ENCODE measurements at places on chromosomes 7 and 10.
A peak's percentile ranks its signal among the peaks of the same experiment; 100 is the strongest.

GRCh38 chr7:7803715-7804178, 85.3 kb upstream of the RPA3 start:
- DNase-seq = no peak

DNA sequence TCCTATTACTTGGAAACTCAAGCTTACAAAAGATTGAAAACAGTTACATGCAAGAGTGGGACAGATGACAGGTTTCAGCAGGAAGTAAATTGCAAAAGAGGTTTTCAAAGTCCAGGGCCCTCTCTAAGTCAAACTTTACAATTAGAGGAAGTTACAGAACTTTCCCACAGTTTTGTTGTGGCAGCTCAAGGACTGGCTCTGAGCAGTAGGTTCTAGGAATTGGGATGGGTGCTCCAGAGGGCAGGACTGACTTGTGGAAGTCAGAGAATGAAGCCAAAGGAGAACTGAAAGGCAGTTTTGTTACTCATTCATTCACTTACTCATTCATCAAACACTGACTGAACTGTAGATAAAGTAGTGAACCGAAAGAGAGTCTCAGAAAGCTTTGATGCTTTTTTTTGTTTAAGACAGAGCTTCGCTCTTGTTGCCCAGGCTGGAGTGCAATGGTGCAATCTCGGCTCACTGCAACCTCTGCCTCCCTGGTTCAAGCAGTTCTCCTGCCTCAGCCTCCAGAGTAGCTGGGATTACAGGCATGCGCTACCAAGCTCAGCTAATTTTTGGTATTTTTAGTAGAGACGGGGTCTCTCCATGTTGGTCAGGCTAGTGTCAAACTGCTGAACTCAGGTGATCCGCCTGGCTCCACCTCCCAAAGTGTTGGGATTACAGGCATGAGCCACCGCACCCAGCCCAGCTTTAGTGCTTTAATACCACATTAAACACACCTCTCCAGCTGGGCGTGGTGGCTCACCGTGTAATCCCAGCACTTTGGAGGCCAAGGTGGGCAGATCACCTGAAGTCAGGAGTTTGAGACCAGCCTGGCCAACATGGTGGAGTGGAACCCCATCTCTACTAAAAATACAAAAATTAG, 66.8 kb upstream of the CCNJ start:
- DNase-seq = peak; percentile 81

DNA sequence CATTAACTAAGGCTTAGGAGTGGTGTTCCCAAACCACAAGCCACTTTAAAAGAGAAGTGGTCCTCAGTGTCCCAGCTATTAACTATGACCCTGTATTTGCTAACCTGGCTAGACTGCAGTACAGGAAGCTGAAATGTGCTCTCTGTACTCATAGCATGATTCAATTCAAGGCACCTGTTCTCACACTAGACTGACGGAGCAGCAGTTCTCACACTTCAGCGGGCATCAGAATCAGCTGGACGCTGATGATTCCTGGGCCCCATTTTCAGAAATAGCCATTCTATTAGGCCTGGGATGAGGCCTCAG, 24.5 kb upstream of the MSRB2 start:
- DNase-seq = no peak

- peak; percentile 65 for DNase-seq
These were observed 589.1 kb upstream of the GALNT17 start for GRCh38 chr7:70542750-70543376.

DNA sequence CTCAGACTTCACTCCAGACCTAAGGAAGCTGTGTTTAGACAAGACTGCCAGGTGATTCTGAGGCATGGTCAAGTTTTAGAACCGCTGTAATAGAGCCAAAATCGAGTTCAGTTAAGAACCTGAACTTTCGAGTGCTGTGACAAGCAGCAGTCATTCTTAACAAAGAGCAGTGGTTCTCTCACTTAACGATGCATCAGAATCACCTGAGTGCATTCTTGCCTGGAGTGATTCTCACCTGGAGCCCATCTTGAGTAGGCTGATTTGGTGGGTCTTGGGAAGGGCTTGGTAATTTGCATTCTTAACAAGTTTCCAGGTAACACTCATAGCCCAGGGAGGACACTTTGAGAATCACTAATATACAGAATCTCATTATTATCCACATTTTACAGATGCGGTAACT, 44.7 kb downstream of the PLXNA4 start:
- no peak for DNase-seq

GRCh38 chr10:113983552-113983951, 60.1 kb upstream of the ADRB1 start:
- no peak for DNase-seq

DNA sequence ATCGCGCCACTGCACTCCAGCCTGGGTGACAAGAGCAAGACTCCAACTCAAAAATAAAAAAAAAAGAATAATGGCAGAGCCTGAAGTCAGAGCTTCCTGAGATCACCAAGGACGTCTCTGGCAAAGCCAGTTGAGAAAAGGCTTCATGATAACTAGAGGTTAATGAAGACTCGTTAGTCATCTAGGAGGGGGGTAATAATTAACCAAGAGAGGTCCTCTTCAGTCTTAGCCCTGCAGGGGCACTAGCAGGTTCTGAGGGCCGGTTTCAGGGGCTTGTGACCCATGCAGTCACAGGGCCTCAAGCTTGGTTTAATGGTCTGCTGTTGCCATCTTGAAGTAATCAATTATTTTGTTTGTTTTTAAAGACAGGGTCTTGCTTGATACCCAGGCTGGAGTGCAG, 28.6 kb upstream of the PROSER2 start:
- no peak for DNase-seq

DNA sequence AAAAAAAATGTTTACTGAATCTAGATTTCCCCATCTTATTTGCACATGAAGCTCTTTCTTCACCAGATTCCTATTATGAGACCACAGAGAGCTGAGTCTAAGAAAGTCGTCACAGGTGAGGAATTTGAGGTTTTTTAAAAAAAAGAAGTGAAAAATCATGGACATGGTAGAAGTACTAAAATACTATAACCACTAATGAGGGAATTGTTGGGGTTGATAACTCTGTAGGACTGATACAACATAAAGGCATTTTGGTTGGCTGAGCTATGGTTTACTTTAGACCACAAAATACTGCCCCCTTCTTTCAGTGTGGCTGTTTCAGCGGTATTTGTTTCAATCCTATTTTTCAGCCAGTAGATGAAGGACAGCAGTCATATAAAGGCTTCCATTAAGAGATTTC, 1111.3 kb downstream of the TYW1 start:
- peak; percentile 10 for DNase-seq

DNA sequence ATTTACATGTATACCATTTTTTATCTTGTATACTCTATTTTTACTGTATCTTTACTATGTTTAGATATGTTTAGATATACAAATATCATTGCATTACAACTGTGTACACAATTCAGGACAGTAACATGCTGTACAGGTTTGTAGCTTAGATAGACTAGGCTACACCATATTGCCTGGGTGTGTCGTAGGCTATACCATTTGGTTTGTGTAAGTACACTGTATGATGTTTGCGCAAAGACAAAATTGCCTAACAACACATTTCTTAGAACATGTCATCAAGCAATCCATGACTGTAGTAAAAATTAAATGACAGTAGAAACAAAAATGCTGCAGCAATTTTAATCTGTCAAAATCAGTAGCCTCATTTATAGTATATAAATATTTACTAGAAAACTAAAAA, 812.2 kb downstream of the GRM8 start:
- DNase-seq = no peak

- no peak for DNase-seq
These were observed 17.0 kb downstream of the BCAP29 start for GRCh38 chr7:107596881-107597581.

DNA sequence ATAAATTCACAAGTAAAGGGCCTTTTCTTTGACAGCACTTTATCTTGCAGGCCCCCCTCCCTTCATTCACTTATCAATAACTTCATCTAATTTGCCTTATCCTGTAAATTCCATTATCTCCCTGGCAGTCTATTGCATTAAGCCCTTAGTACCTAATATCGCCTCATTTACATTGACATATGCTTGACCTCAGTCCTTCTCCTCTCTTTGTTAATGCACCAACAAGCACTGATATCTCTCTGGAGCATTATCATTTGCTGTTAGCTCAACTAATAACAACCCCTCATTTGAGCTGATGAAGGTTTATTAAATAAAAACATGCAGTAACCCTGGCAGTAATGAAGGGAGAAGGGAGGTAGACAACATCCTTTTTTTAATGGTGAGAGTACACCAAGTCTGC, 46.8 kb downstream of the EXOC4 start:
- DNase-seq = no peak

GRCh38 chr10:122255509-122256301, 15.4 kb upstream of the BTBD16 start:
- DNase-seq = no peak

- no peak for DNase-seq
These were observed 16.4 kb downstream of the STAMBPL1 start for GRCh38 chr10:88896372-88896993.

GRCh38 chr10:129259128-129259815, 207.8 kb upstream of the MGMT start:
- no peak for DNase-seq

DNA sequence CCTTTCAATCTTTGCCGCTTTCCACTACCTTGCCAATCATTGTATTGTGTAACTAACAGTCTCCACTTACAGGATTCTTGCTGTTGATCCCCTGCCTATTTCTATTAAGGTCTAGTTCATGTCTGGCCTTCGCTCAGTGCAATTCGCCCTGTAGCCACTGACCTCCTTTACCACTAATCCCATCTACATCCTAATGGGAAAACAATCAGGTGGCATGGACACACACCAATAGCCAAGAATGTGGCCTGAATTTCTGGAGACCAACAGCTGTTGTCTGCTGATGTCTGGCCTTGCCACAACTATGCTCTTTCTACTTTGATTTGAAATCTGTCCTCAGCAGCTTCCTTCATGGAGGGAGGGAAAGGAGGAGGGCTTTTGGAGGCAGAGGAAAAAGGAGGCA, 546.2 kb downstream of the SORCS3 start:
- no peak for DNase-seq

- DNase-seq = no peak
These were observed 86.6 kb upstream of the TCERG1L start for GRCh38 chr10:131398166-131398565.

- no peak for DNase-seq
These were observed 85.5 kb downstream of the WDR37 start for GRCh38 chr10:1141701-1142100.

GRCh38 chr10:59937720-59938119, 31.4 kb upstream of the CCDC6 start:
- DNase-seq = no peak

GRCh38 chr7:31432176-31432575, 81.7 kb upstream of the ITPRID1 start:
- no peak for DNase-seq

DNA sequence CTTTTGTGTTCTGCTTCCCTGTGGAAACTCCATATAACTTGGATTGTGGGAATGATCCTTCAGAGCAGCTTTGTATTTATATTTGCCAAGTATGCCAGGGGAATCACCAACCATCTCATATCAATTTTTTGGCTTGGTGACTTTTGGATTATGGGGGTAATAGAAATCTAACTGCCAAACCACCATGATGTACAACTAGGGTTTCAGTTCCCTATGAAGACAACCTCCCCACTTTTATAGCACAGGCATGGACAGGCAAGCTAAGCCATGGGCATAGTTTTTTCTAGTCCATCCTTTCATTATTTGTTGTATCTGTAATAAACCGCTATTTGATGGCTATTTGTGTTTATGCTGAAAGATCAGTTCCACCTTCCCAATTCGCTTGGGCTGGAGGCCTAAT, 17.7 kb downstream of the NPY start:
- DNase-seq = peak; percentile 64

- DNase-seq = no peak
These were observed 11.3 kb upstream of the DRGX start for GRCh38 chr10:49407151-49407550.

- DNase-seq = no peak
These were observed 120.5 kb upstream of the SEMA3E start for GRCh38 chr7:83769407-83769806.

GRCh38 chr10:35041502-35041879, 48.6 kb downstream of the CUL2 start:
- peak; percentile 18 for DNase-seq

- DNase-seq = no peak
These were observed 9.9 kb downstream of the EPDR1 start for GRCh38 chr7:37930226-37930948.

GRCh38 chr7:17320657-17321056, 22.2 kb downstream of the AHR start:
- DNase-seq = no peak

DNA sequence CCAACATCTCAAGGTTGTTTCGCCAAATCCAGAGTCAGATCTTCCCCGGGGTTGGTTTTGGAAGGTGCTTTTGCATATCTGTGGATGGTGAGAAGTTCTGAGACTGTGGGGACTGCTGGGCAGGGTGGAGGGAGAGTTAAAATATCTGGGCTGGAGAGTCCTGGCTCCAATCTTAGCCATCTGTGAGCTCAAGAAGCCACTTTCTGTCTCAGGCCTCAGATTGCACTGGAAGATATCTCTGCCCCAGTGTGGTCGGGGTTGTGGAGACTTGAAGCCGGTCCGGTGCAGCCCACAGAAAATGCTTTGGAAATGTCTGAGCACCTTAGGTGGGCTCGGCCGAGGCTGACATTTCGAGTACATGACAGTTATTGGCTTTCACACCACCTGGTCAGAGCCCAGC, 72.2 kb upstream of the SFMBT2 start:
- DNase-seq = no peak

DNA sequence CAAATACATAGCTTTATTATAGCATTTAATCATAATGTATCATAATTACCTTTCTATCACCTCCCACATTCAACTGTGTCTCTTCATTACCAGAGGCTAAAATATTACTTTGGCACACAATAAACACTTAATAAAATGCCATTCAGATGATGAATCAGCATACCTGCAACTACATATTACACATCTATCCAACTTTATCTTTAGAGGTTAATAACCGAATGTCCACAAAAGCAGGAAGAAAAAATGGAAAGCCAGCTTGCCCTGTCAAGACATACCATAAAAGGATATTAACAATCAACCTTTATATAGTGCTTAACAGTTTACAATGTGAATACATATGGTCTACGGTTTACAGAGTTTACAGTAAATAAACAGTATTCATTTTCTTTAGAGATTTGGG, 12.7 kb downstream of the CACUL1 start:
- no peak for DNase-seq

- DNase-seq = peak; percentile 80
These were observed 20.6 kb upstream of the ARHGAP12 start for GRCh38 chr10:31949266-31949665.

DNA sequence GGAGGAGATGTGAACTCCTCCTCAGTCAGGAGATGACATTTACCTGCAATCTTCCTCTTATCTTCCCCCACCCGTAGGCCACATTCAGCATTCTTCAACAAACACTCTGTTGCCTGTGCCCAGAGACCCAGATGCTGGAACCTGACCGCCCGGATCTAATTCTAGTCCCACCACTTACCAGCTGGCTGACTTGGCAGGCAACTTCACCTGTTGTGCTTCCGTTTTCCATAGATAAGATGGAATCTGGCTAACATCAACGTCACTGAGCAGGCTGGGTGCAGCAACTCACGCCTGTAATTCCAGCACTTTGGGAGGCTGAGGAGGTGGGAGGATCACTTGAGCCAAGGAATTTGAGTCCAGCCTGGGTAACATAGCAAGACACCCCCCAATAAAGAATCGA, 21.3 kb upstream of the FXYD4 start:
- no peak for DNase-seq

Data from MV-4-11 (cell line).